T-helper 2 cell (primary cell): ENCODE measurements at places on chromosomes 11 and 22.

- no peak for DNase-seq
Measured at GRCh38 chr11:125468025-125468424, 28.0 kb downstream of the FEZ1 start.

- DNase-seq, result no peak
Measured at GRCh38 chr11:67285541-67286498, 3.3 kb upstream of the ANKRD13D start.

DNA sequence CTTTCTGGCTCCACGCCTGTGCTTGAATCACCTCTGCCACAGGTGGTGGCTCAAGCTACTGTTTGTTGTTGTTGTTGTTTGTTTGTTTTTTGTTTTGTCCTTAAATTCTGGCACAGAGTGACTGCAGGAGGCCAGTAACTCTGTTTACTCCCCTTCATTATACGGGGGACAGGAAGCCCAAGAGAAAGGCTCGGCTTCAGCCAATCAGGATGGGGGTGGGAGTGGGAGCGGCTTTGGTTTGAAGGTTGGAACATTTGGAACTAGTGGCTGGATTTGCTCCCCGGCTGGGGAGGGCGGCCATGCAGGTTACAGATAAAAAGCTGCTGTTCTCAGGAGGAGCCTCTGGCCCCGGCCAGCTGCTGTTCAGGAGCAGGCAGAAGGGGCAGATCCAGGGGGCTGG is 19.7 kb upstream of the CABP2 start:
- DNase-seq, result no peak

- DNase-seq, result no peak
Measured at GRCh38 chr11:82995235-82995634, 76.5 kb downstream of the RAB30 start.

- no peak for DNase-seq
Measured at GRCh38 chr11:65870706-65871681, 1.6 kb downstream of the EFEMP2 start.

- DNase-seq, result no peak
Measured at GRCh38 chr11:62592146-62592815, 958 bp upstream of the TUT1 start.

GRCh38 chr11:126403022-126403581 is 47.6 kb downstream of the ST3GAL4 start:
- DNase-seq, result no peak

GRCh38 chr11:44437122-44437521 is 127.2 kb upstream of the ALX4 start:
- no peak for DNase-seq

DNA sequence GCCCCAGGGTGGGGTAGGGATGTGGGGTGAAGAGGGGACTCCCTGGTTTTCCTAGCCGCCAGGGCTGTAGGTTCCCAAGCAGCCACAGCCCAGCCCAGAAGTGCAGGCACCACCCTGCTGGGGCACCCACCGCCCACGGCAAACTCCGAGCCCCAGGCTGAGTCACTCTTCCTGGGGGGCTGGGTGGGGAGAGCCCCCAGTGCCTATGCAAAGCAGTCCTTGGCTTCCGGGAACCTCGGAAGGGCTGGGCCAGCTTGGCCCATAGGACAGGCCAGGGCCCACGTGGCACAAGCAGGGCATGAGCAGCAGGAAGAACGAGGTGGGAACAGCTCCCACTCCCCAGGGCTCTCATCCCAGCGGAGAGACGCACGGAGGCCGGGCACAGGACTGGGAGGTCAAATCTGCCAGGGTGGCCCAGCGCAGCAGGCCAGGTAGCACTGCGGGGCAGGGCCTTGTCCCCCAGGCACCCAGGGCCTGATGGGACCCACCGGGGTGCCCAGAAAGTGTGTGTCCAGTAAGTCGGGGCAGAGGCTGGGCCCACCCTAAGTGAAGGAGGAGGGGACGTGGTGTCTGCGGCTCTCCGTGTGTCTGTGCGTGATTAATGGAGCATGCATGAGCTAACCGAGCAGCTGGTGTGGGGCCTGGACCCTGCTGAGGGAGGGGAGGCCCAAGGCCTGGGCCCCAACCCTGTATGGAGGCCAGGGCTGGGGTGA is 4.6 kb upstream of the IL17REL start:
- DNase-seq, result no peak

DNA sequence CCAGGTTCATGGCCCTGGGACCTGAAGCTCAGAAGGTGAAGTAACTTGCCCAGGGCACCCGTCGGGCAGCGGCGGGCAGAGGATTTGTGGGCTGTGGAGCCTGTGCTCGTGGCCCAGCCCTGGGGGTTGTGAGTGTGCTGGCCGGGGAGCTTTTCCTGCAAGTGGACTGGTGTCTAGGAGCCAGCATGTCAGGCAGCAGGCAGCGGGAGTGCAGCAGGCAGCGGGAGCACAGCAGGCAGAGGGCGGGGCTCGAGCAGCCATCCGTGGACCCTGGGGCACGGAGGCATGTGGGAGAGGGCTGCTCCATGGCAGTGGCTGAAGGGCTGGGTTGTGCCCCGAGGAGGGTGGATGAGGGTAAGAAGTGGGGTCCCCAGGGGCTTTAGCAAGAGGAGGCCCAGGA is 72.7 kb upstream of the PPP6R3 start:
- no peak for DNase-seq
